Natural killer cell (primary cell): ENCODE measurements at places on chromosomes 2 and 18. TPM values are rescaled to one million over a fixed set of nuclear protein-coding genes. Genes with fewer than 3 reads are reported as not detected.

GRCh38 chr2:130963196-130963848 lies 126.6 kb downstream of the ARHGEF4 start:
- no peak overlapping the region for H3K27ac ChIP-seq
- no peak for DNase-seq
- H3K36me3 ChIP-seq = no peaks in the 10 kb centered on the region
- H3K27me3 ChIP-seq = peaks cover 12% of the 10 kb centered on the region
- H3K4me3 ChIP-seq = no peak overlapping the region
- peaks cover 5% of the 10 kb centered on the region for H3K4me1 ChIP-seq

- H3K4me3 ChIP-seq = no peak overlapping the region
- DNase-seq = no peak
- H3K4me1 ChIP-seq = no peaks in the 10 kb centered on the region
- no peak overlapping the region for H3K27ac ChIP-seq
- H3K36me3 ChIP-seq = no peaks in the 10 kb centered on the region
Measured at GRCh38 chr2:120719491-120719890, 16.2 kb upstream of the GLI2 start.

GRCh38 chr2:46469116-46469515 lies 10.2 kb upstream of the TMEM247 start:
- H3K4me3 ChIP-seq = no peak overlapping the region
- no peaks in the 10 kb centered on the region for H3K27me3 ChIP-seq
- H3K27ac ChIP-seq = no peak overlapping the region
- peaks cover 9% of the 10 kb centered on the region for H3K4me1 ChIP-seq

- H3K36me3 ChIP-seq = no peaks in the 10 kb centered on the region
- no peaks in the 10 kb centered on the region for H3K4me1 ChIP-seq
- H3K27ac ChIP-seq = no peak overlapping the region
- no peak for DNase-seq
- no peaks in the 10 kb centered on the region for H3K27me3 ChIP-seq
Measured at GRCh38 chr18:56167366-56167765, 471.0 kb downstream of the TXNL1 start.

Gene LMAN1
- 58.3 TPM for total RNA-seq

Gene STEAP3
- total RNA-seq = 1.7 TPM

Gene VWC2L
- not detected for total RNA-seq
